ENCODE measurements at places on chromosomes 13 and 19.

GRCh38 chr19:51830274-51830673 is 35.3 kb downstream of the FPR3 start:
- no peak for DNase-seq

- no peak for DNase-seq
Observed at GRCh38 chr19:4313847-4314490, 9.6 kb downstream of the FSD1 start.

- DNase-seq: no peak
Observed at GRCh38 chr13:108769213-108770070, 140.0 kb downstream of the MYO16 start.

GRCh38 chr19:31068268-31068667 is 281.0 kb downstream of the TSHZ3 start:
- no peak for DNase-seq

DNA sequence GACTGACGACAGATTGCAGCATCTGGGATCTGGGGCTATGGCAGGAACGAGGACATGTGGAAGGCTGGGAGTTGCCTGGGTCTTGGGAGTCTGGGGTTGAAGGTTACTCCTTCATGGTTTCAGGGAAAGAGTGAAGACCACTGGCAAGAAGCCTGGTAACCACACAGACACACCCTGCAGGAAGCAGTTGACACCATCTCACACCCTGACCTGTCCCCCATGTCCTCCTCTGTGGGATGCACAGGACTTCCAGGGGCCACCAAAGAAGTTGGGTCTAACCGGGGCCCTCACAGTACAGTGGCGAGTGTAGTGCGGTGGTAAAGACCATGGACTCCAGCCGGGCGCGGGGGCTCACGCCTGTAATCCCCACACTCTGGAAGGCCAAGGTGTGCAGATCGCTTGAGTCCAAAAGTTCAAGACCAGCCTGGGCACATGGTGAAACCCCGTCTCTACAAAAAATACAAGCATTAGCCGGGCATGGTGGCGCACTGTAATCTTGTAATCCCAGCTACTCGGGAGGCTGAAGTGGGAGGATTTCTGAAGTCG is 10.6 kb upstream of the FFAR2 start:
- DNase-seq: no peak

- no peak for DNase-seq
Observed at GRCh38 chr13:60627071-60627686, 230.2 kb downstream of the TDRD3 start.

- no peak for DNase-seq
Observed at GRCh38 chr19:13255041-13255718, 105.0 kb downstream of the IER2 start.
